ENCODE measurements at places on chromosomes 16 and 17. TPM values are rescaled to one million over a fixed set of nuclear protein-coding genes. Genes with fewer than 3 reads are reported as not detected.

CLEC19A gene
- not detected for total RNA-seq

CPSF4L gene
- total RNA-seq = not detected

RAPGEFL1 gene
- 1.9 TPM for total RNA-seq

IL17C gene
- 0.79 TPM for total RNA-seq

ZG16 gene
- total RNA-seq = not detected

LRRC75A gene
- 1.0 TPM for total RNA-seq

ADPRM gene
- total RNA-seq = 5.1 TPM

ZNF205 gene
- 14.7 TPM for total RNA-seq

KRTAP9-4 gene
- total RNA-seq = not detected

TOM1L1 gene
- total RNA-seq = 3.9 TPM

KRT20 gene
- not detected for total RNA-seq

C16orf46 gene
- 2.0 TPM for total RNA-seq

NPIPA8 gene
- 0.39 TPM for total RNA-seq

NLRC5 gene
- 40.2 TPM for total RNA-seq
